ENCODE measurements at places on chromosomes 1 and 21.
A peak's percentile ranks its signal among the peaks of the same experiment; 100 is the strongest.

- no peak for DNase-seq
Observed at GRCh38 chr1:226248091-226248490, 24.6 kb downstream of the MIXL1 start.

DNA sequence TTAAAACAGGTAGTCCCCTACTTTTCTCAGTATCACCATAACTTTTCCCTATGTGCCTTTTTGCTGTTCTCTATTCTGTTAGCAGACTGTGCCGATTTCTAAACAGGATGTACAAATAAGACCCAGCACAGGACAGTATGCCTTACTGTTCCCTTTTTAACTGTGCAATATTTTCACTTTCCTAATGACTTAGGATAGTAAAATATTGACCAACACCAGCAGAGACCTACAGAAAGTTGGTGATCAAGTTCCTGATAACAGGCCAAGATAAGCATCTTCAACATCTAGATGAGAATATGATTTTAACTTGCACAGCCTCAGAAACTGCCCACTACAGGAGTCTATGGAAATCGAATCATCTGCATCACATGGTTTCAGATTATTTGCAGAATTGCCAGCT lies 42.0 kb downstream of the ADSS2 start:
- no peak for DNase-seq

DNA sequence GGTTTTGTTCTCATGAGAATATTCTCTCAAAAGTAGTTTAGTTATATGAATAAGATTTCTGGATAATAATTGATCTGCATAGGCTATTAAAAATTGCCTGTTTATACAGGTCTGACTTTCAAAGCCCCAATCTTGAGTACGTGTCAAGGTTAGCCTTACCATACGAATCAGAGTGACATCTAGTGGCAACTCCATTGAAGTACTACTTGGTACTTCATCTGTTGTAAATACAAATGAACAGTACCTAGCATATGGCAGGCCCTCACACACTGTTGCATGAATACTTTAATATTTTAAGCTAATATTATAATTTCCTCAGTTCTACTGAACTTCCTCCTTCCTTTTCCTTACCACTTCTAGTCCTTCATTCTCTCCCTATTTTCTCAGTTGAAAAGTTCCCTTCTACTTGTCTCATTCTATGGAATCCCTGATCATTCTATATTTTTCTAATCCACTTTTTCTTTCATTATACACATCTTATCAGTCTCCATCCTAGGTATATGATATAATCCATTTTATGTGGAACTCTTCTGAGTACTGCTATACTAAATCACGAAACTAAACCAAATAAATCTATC lies 101.2 kb downstream of the AKT3 start:
- peak; percentile 45 for DNase-seq

DNA sequence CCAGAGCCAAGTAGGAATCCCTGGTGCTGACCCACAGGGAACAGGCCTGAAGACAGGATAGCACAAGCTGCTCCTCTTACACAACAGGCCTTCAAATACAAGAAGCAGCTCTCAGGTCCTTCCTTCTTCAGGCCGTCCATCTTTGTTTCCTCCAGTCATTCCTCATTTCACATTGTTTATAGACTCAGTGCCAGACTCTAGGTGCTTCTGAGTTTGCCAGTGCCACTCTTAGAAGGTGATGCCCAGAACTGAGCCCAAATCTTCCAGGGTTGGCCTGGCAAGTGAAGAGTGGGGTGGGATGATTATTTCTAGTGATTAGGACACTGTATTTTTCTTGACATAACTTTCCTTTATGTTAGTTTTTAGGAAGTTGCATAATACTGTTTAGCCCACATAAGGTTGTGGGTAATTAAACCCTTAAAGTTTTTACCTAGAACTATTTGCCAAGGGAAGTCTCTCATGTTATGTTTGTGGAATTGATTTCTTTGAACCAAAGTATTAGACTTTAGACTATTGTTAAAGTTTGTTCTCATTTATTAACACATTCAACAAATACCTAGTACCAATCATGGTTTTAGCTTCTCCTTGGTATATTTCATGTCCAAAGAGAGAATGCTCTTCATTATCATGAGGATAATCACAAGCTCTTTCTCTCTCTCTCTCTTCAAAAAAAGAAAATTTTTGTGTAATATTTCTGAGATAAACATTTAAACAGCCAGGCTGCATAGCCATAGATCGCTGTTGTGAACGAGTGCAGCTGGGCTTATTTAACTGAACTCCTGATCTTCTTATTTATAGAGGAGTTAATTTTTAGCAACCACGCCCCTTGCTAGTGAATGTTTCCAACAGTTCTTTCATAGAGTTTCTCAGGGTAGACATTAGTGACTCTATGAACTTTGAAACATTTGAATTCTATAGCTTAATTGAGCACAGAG lies 47.7 kb downstream of the PGM1 start:
- DNase-seq = no peak

- no peak for DNase-seq
Observed at GRCh38 chr21:31879241-31879650, 6.4 kb downstream of the HUNK start.

DNA sequence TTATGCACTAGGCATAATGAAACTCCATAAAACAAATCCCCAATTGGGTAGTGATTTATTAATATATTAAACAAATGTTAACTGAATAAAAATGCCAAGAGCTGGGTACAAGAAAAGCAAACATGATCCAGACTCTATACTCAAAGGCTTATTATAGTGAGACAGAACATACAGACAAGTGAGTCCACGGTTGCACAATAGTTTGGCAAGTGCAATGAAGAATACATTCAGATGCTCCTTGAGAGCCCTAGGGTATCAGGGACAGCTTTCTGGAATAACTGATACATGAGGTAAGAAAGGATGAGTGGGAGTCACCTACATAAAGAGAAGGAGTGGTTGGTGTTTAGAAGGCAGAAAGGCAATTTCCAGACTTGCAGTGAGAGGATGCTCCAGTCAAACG lies 85.1 kb downstream of the VAV3 start:
- no peak for DNase-seq

DNA sequence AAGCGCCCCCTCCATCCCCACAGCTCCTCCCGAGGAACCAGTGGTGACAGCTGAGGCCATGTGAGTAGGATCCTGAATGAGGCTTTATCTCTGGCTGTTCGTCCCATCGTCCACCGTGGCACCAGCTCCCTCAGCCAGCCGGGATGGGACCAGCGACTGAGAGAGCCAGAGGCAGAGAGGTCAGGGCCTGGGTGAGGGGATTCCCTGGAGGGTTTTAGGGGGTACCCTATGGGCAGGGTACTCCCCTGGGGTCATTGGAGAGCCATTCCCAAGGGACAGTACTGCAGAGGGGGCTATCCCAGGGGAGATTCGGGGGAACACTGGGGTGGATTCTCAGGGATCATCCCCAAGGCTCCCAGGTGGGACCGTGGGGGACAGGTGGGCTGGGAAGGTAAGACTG lies 2.4 kb downstream of the TMEM125 start:
- no peak for DNase-seq

- DNase-seq = no peak
Observed at GRCh38 chr1:47738560-47739182, 258.5 kb downstream of the TRABD2B start.

GRCh38 chr1:32334864-32335534 lies 1.0 kb downstream of the MARCKSL1 start:
- DNase-seq = no peak

DNA sequence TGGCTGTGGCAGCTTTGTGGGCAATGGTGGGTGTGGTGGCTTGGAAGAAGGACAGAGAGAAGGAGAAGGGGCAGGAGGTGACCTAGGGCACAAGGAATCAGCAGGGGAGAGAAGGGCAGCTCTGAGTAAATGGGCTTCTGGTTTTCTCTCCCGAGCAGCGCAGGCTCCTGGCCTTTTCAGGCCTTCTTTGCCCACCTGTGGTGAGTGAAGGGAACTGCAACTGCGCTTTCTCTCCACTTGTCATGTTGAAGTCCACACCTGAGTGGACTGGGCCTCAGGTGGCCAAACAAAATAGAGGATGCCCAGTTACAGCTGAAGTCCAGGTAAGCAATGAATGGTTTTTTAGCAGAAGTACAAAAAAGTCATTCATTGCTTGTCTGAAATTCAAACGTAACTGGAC lies 29.4 kb upstream of the KCNA10 start:
- no peak for DNase-seq

DNA sequence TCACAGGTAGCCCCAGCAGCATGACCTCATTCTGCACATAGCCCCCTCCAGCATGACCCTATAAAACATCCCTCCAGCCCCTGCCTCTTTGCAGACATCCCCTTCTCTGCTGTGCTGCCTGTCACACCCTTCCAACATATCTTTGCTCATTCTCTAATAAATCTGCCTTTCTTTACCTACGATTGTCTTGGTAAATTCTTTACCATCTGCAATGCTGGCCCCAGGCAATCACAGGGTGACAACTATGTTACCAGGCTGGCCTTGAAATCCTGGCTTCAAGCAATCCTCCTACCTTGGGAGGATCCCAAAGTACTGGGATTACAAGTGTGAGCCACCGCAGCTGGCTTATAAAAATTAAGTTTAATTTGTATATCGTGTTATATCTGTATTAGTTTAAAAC lies 134.5 kb downstream of the VAV3 start:
- no peak for DNase-seq

GRCh38 chr21:33032434-33033047 lies 6.8 kb downstream of the OLIG2 start:
- no peak for DNase-seq

DNA sequence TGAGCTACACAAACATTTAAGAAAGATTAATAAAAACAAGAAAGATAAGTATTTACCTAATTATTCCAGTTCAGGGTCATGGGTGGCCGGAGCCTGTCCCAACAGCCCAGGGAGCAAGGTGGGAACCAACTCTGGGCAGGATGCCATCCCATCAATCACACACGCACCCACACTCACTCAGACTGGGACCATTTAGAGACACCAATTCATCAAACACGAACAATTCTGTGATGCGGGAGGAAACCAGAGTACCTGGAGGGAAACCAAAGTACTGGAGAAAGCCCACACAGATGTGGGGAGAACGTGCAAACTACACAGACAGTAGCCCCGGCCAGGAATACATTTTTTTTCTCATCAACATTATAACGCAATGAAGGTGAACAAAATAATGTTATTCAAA lies 16.2 kb downstream of the WASF2 start:
- DNase-seq = no peak

DNA sequence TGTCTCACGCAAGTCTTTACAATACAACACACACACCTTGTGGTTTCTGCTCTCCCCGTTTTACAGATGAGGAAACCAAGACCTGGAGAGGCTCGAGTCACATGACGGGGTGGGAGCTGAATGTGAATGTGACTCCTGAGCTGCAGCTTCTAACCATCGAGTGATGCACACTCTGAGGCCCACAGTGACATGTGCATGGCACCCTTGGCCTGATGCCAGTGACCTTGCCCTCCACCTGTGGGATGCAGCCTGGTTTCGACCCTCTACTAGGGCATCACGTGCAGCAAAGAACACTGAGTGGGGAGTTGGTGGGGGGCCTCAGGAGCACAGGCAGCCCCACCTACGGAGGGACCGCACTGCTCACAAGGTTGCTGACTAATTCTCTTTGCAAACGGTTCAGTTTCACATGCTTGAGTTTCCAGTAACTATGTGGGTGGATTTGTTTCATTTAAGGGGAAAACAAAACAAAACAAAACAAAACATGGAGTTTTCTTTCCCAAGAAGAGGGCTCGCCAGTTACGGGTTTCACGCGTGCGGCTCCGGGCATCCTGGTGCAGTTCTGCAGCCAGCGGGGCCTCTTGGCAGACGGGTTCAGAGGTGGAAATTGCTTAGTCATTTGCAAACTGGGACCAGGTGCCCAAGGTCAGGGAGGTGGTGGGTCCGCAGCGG lies 22.9 kb downstream of the SPSB1 start:
- DNase-seq = no peak

- DNase-seq = no peak
Observed at GRCh38 chr1:95002540-95003432, 70.0 kb downstream of the ALG14 start.

DNA sequence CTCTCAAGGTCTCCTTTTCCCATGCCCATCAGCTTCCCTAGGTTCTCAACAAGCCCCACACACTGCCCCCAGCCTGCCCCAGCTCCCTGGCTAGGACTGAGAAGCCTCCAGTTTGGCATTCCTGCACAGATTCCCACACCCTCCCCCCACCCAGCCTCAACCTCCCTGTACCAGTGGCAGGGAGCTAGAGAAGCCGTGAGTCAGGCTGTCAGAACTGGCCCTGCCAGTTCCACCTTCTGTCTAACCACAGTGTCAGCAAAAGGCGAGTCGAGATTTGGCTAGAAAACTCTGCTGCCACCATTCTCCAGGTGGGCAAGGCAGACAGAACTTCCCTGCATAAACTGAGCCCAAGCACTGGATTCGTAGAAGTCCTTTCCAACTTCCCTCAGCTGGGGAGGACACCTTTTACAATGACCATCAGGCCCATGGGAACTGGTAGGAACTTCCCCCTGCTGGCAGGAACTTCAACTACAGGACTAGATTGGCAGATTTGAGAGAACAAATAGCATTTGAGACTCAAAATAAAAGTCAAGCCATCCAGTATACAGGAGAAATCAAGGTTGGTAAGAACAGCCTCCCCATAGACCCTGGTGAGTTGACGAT lies 31.0 kb downstream of the TNNT2 start:
- DNase-seq = no peak

GRCh38 chr1:214831956-214832355 lies 229.0 kb downstream of the CENPF start:
- no peak for DNase-seq

- no peak for DNase-seq
Observed at GRCh38 chr1:9363061-9363471, 70.4 kb downstream of the SPSB1 start.

DNA sequence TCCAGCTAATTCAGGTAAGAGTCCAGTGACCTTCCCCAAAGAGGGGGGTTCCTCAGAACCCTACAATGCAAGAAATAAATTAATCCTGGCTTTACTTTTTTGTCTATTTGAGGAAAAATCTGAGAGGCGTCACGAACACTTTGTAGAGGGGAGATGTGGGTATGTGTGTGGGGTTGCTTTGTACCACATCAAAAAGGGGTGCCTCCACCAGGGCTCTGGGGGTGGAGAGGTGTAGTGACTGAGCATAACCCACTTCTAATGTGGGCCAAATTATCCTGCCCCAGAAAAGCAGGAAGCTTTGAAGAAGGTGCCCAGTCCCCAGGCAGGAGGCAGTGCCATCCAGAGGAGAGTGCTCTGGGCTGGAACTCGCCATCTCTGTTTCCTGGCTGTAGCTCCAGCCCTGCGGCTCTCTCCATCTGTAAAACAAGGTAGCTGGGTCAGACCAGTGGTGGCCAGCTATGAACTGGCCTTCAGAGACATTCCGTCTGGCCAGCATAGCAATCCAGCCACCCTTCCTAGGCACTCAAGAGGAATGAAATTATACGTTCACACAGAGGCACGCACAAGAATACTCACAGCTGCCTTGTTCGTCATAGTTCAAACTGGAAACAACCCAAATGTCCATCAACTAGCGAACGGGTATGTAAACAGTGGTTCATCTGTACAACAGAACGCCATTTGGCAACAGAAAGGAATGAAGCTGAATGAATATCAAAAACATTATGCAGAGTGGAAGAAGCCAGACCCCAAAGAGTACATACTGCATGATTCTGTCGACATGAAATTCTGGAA lies 45.4 kb upstream of the TNFRSF1B start:
- DNase-seq = peak; percentile 53

GRCh38 chr1:172449585-172450523 lies 6.0 kb upstream of the PIGC start:
- no peak for DNase-seq

Data from AG04449 (cell line).